HuH-7 (cell line): ENCODE measurements at places on chromosomes 13 and 19.

GRCh38 chr19:49997709-49998108 lies 27.5 kb downstream of the VRK3 start:
- peak; percentile 56 for DNase-seq

- DNase-seq: no peak
Observed at GRCh38 chr19:50288954-50289353, 40.2 kb downstream of the KCNC3 start.

GRCh38 chr13:79392882-79393563 lies 13.0 kb downstream of the RBM26 start:
- no peak for DNase-seq

- no peak for DNase-seq
Observed at GRCh38 chr19:45935267-45935666, 20.7 kb upstream of the NANOS2 start.

DNA sequence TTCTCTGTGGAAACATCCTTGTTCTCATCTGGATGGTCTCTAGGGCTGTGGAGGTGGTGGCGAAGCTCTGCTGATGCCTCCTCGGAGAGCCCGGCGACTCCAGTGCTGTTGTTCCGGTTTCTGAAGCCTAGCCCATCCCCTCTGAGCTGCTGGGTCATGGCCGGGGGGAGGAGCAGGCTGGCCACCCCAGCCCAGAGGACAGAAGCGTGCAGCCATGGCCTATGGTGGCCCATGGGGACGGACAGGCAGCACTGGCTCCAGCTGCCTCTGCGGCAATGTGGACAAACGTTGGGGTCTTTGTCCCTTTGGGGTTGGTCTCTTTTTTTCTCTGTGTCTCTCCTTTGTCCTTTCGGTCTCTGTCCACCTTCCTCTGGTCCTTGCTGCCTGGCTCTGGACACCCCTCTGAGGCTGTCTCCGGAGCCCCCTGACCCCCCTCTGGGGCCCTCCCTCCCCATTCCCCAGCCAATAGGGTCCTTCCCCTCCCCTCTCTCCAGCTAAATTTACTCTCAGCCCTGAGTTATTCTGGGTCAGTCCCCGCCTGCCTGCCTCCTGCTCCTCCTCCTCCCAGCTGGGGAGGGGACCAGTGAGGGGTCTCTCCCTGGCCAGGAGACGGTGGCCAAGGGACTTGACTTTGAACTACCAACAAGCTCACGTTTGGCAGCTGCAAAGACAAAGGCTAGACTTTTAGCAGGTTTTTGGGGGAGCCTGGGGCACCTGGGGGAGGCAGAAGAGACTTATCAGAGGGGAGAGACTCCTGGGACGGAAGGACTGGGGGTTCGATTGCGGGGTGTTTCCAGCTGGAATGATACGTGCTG lies at the start of gene HRC:
Gene HRC, minus strand, starts transcription at position 392 of the 815 bp plus-strand sequence. Its CDS starts 159 bp downstream, at position 233.
- DNase-seq: no peak

DNA sequence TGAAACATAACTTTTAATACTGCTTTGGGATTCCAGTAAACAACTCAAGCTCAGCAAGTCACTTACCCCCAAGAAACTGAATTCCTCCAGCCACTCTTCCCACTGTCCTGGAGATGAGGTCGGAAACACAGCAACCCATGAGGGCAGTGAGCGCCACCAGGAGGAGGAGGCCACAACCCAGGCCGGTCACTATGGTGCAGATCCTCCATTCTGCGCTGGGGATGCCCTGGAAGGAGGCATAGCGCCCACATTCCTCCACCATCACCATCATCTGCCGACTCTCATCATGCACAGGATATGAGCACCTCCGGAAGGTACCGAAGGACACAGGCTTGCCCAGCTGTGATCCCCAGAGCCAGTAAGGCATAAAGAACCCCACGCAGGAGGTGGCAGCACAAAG lies 2.2 kb downstream of the LHFPL6 start:
- DNase-seq: no peak

GRCh38 chr13:99941086-99941485 lies 30.5 kb downstream of the ZIC5 start:
- DNase-seq: no peak

GRCh38 chr13:42492372-42492920 lies 81.5 kb upstream of the TNFSF11 start:
- no peak for DNase-seq

DNA sequence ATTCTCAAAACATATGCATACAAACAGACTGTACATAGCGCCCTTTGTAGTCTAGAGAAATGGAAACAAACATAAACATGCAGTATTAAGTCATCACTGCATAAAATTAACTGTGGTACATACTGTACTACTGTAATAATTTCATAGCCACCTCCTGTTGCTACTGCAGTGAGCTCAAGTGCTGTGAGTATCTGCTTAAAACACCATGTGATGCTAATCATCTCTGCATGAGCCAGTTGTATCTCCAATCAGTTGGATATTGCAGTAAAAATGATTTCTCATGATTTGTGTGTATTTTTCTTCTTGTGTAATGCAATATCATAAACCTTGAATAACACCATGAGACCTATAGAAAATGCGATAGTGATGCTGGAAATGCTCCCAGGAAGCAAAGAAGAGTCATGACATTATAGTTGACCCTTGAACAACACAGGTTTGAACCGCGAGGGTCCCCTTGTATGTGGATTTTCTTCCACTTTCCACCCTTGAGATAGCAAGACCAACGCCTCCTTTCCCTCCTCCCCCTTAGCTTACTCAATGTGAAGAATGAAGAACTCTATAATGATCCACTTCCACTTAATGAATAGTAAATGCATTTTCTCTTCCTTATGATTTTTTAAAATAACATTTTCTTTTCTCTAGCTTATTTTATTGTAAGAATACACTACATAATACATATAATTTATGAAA lies 4.1 kb downstream of the TNFSF13B start:
- no peak for DNase-seq

DNA sequence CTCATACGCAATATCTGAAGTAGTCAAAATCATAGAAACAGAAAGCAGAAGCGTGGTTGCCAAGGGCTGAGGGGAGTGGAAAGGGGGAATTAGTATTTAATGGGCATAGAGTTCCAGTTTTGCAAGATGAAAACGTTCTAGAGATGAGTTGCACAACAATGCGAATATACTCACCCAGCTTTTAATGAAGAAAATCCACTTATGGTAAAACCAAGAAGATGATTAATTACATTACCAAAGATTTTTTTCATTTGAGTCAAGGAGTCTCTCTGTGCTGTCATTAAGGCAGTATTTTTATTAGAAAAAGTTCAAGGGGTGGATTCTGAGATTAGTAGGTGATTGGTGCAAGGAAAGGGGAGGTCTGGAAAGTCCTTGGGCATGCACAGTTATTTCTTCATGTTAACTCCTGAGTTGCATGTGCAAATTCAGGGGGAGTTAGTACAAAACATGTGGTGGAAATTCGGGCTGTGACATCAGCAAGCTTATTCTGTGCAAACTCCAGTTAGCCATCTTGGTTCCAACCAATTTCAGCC lies 6.9 kb upstream of the CBY2 start:
- DNase-seq: no peak

DNA sequence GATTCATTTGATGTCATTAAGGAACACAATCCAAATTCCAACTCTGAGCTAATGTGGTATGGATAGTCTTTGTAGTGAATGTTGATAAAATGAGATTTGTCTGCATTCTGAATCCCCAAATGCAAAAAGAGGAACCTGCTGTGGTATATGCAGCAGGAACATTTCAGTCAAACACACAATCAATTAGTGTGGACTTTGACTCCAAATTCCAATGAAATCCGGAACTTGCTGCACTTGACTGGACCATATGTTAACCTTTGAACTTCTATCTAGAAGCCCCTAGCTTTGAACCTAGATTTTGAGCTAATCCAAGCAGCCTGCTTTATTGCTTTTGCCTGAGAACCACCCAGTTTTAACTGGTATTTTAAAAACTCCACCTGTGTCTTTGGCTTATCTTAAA lies 341.3 kb downstream of the SPRY2 start:
- no peak for DNase-seq

DNA sequence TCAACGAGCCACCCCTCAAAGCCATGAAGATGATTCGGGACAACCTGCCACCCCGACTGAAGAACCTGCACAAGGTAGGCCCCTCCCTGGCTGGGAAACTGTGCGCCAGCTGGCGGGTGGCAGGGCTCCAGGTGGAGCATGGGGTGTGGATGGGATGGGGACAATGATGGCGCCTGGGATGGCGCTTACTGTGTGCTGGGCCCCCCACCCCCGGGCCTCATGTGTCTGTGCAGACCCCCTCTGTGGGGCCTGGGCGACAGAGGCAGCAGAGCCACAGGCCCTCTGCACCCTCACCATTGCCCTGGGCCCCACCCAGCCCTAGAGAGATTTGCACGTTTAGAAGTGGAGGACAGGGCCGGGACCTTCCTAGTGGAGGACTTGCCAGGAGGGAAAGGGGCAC lies 19.0 kb upstream of the NCCRP1 start:
- no peak for DNase-seq

- DNase-seq: no peak
Observed at GRCh38 chr13:73593199-73593765, 534.5 kb downstream of the KLF5 start.

GRCh38 chr13:30720172-30720869 lies 15.0 kb upstream of the ALOX5AP start:
- DNase-seq: no peak

GRCh38 chr19:39352381-39353255 lies 10.4 kb downstream of the SAMD4B start:
- DNase-seq: no peak
